Muscle of arm (tissue), 14 donors: ENCODE measurements at places on chromosomes 5 and 9.

DNA sequence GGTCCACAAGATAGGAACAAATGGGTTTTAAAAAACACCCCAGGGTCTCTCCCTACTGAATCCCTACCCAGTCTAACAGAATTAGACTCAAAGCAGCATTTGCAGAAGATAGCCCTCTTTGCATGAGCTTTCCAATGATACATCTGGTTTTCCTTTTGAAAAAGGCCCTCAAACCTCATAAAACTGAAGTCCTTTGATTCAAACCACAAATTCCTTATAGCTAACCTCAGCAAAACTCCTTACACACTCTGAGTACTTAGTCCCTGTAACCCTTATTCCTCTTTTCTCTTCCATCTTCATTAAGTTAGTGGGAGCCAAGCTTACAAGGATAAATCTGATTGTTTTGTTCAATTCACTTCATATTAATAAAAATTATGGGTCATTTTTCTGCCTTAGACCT is 90.5 kb upstream of the TNC start:
- DNase-seq, result no peak

DNA sequence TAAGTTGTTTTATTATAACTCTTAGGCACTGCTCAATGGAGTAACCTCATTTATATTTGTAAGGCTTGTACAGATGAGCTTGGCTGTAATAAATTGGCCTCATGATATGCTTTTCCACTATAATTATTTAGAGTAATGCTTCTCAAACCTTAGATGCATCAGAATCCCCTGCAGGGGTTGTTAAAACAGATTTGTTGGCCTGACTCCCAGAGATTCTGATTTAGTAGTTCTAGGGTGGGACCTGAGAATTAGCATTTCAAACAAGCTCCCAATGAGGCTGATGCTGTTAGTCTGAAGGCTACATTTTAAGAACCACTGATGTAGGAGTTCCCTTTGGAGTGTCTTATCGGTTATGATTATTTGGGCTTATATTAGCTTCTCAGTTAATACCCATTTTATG is 38.2 kb upstream of the ARSB start:
- DNase-seq, result no peak

GRCh38 chr5:177473443-177474001 is at the start of gene DBN1:
Gene DBN1, minus strand, starts transcription at chr5:177473634. Its CDS starts 113 bp downstream, at chr5:177473521.
- no peak for DNase-seq

DNA sequence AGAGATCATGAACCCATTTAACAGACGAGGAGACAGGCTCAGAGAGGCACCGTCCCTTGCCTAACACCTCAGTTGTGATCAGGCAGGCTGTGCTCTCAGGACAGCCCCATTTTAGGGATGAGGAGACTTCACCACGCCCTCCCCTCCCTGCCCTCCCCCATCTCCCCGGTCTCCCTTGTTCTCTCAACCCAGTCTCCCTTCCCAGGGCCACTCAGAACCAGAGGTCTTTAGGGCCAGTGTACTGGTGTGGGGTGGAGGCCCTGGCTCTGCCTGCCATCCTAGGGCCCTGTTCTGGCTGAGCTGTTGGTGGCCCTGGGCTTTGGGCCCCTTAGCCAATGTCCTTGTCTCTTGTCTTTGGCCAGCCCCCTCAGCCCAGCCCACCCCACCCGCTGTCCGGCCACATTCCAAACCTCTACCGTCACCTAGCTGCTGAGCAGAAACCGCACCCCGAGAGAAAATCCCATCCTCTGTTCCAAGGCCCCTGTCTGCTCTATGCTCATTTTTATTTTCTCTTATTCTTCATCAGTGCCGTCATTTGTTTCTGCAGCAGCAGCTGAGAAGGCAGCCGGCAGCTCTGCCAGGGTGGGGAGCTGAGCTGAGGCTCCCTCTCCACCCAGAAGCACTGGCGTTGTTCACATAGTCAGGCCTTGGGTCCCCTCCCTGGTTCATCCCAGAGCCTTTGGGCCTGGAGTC is 33.9 kb downstream of the OLFML2A start:
- DNase-seq, result peak; percentile 84

GRCh38 chr9:105141146-105141975 is 103.1 kb upstream of the SLC44A1 start:
- DNase-seq, result no peak

- no peak for DNase-seq
Measured at GRCh38 chr9:93662952-93663572, 86.7 kb downstream of the PHF2 start.

- DNase-seq, result peak; percentile 59
Measured at GRCh38 chr5:76867827-76868693, 18.2 kb downstream of the S100Z start.

- no peak for DNase-seq
Measured at GRCh38 chr5:144237851-144238250, 67.2 kb downstream of the KCTD16 start.

DNA sequence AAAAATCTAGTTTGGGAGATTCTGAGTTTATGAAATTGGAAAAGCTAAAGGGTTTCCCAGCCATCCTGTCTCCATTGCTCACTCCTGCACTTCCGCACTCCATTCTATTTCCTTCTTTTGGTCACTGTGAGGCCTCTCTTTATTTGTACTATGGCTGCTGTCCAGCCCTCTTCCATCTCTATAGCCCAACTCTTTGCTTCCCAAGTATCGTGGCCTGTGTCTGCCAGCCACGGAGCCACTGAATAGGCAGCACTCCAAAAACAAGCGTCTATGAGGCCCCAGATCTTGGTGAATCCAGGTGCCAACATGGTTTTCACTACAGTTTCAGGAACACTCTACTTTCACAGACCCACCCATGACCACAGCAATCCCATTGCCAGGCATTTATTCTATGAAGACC is 37.2 kb downstream of the GRAMD2B start:
- no peak for DNase-seq

DNA sequence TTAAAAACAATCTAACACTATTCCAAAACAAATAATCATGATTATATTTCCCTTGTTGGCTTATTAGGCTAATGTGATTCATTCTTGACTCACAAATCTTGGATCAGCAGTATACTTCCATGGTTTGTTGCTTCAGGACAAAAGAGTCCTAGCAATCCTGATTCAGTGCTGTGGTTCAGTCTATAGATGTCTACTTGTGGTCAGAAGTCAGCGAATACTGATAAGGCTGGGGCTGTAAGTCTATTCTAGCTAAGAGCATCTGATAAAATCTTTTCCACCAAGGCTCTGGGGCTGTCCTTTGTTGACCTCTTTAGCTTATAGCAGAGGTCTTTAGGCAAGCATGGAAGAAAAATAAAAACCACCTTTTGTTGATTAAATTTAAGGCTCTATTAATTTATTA is 4.4 kb upstream of the SMIM3 start:
- no peak for DNase-seq

- DNase-seq, result no peak
Measured at GRCh38 chr5:145203193-145203592, 631.9 kb downstream of the PRELID2 start.

DNA sequence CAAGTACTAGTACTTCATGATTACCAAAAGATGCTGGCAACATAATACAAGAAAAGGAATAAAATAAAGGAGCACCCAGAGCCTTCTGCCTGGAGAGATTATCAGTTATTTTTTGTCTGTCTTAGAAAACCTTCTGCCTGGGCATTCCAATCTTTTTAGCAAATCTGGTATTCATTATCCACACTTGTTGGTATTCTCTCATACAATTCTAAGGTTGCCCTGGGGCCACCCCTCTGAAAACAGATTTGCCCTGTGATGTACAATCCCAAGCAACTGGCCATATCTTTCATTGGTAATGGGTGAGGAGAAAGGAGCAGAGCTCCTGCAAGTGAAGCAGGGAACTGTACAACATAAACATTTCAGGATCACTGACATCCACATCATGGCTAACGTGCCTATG is 47.8 kb downstream of the WDR41 start:
- DNase-seq, result no peak

GRCh38 chr5:177022386-177023302 is at the start of gene ZNF346:
Gene ZNF346, plus strand, starts transcription at chr5:177022696. Its CDS starts 43 bp downstream, at chr5:177022739.
- DNase-seq, result peak; percentile 95

DNA sequence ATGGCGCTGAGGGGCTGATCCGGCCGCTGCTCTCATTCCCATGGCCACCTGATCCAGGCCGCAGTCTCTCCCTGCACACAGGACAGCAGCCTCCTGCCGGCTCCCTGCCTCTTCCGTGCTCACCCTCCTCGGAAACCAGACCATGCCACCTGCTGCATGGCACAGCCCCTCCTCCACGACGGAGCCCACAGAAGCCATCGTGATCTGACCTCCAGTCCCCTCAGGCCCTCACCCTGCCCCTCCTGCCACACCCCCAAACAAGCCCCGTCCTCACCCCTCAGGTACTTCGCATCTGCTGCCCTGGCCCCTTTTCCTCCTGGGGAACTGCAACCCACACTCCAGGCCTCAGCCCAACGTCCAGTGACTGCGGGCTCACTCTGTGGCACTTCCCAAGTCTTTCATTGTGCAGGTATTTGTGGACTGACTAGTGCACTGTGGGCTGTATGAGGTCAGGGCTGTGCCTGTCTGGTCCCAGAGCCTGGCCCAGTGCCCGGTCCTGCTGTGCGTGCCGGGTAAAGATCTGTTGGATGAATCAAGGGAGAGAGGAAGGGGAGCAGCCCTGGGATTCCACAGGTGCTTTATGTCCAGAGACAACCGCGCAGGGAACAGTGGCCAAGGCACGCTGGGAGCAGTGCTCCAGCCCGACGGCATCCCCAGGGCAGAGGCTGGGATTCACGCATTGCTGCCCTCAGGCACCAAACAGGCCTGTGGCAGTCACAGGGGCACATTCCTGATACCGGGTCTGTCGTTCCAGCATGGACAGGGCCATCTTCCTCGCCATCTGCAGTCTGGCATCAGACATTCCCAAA is 86.1 kb downstream of the ADAMTS2 start:
- no peak for DNase-seq

DNA sequence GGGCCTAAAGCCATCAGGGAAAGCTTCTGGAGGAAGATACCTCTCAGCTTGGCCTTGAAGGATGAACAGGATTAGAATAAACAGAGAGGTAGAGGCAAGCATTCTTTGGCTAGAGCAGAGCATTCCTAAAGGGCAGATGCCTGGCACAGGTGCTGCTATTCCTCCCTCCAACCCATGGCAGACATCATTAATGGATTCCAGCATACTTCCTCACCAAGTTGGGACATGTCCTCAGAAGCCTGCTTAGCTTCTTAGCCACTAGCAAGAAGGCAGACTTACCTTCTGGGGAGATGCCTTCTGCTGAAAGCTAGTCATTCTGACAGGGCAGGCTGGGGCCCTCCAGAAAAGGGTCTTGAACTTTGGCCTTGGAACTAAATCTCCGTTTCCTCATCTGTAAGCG is 122.0 kb downstream of the RGS3 start:
- DNase-seq, result no peak

DNA sequence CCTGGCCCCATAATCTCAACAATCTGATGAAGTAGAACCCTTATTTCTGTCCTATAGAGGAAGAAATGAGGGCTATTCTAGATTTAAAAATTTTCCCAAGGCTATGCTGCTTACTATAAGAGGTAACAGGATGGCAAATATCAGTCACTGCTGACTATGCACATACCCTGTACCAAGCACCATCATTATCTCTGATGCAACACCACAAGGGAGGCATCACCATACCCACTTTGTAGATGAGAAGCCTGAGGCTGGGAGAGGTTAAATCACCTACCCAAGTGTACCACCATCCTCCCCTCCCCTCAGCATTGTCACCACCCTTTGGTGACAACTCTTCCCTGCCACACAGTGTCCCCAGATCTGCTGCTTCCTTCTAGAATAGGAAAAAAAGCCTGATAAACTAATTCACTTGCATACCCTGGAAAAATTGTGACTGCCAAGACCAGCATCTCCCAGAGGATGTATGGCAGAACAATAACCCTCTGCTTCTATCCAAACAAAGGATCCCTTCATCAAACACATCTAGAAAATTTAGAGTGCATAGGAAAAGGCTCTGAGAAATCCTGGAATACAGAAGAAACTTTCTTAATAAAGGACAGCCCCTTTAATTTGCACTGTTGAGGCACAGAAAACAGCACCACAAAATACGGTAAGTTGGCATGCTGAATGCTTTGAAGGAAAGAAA is 48.3 kb downstream of the PRRC1 start:
- no peak for DNase-seq

GRCh38 chr9:27437652-27438373 is 86.3 kb upstream of the IFNK start:
- DNase-seq, result no peak

GRCh38 chr5:170206216-170206615 is 26.6 kb upstream of the C5orf58 start:
- no peak for DNase-seq

GRCh38 chr9:132631280-132631679 is 38.5 kb downstream of the DDX31 start:
- DNase-seq, result no peak

DNA sequence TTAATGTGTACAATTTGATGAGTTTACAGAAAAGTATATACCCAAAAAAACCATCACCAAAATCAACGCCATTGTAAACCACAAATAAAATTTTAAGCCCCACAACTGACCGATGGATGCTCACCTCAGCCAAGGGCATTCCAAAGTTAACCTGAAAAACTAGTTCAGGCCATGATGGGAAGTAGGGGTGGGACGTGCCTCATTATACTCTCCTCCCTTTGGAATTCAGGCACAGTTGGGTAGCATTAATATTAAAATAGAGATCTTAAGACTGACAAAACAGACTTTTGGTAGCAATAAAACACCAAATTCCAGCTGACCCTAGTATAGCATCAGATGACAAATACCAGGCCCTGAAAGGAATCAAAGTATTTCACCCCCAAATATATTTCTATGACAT is 129.0 kb downstream of the CDH18 start:
- DNase-seq, result no peak

GRCh38 chr5:69004676-69005075 is 89.1 kb upstream of the SLC30A5 start:
- DNase-seq, result no peak
